ENCODE measurements at places on chromosomes 4 and X.

GRCh38 chr4:38082021-38082420, 121.8 kb downstream of the PTTG2 start:
- DNase-seq, result no peak

DNA sequence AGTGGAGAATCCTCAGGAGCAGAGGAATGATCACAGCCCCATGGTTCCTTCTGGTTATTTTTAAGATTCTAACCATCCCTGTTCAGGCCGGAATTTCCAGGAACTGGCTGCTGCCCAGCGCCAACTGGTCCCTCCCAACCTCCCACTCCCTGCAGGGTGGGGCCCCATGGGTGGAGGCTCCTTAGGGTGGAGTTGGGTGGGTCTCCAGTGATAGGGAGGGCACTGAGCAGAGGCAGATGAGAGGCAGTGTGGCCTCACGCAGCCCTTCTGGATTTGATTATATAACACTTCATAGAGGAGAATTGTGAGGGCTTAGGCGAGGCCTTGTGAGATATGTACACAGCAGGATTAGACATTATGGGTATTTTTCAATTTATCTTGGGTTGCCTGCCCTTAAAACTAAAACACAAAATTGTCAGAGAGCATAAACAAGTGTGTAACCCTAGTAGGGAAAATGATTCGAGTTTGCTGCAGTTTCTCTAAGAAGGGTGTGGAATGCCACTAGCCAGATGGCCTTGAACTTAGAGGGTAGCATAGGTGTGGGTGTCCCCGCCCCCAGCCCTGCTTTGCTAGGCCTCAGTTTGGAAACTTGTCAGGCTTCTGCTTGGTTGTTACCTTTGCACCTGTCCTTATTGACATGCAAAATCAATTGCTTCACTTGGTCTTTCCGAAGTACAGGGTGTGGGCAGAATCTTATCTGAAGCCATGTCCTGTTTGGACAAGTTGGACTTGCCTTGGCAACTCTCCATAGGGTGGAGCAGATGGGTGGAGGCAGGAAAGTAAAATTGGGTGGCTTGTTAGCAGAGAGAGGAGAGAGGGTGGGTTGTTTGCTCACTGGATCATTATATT, 9.4 kb downstream of the KLF3 start:
- no peak for DNase-seq

GRCh38 chrX:129161108-129161507, 362.2 kb downstream of the SMARCA1 start:
- no peak for DNase-seq

DNA sequence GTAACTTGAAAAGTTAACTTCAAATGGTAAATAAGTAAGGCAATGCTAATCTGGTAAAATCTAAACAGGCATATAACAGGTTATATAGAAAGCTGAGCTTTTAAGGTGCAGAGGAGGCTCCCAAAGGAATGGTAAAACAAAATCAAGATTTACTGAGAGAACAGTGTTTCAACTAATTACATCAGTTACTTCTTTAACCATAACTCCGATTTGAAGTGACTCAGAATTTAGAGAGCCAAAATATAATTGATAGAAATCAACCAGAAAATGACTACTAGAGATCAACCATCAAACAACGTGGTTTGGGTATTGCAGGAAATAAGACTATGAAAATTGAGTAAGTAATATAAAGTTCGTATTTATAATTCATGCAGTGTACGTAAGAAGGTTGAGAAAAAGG, 6.9 kb downstream of the G3BP2 start:
- DNase-seq, result no peak

GRCh38 chr4:184818216-184818564, 7.6 kb downstream of the ACSL1 start:
- no peak for DNase-seq
